Cortex of kidney (tissue), 1 donor: ENCODE measurements at places on chromosomes 7 and 10.

GRCh38 chr10:115525141-115525540 lies 432.0 kb downstream of the ATRNL1 start:
- DNase-seq: no peak

DNA sequence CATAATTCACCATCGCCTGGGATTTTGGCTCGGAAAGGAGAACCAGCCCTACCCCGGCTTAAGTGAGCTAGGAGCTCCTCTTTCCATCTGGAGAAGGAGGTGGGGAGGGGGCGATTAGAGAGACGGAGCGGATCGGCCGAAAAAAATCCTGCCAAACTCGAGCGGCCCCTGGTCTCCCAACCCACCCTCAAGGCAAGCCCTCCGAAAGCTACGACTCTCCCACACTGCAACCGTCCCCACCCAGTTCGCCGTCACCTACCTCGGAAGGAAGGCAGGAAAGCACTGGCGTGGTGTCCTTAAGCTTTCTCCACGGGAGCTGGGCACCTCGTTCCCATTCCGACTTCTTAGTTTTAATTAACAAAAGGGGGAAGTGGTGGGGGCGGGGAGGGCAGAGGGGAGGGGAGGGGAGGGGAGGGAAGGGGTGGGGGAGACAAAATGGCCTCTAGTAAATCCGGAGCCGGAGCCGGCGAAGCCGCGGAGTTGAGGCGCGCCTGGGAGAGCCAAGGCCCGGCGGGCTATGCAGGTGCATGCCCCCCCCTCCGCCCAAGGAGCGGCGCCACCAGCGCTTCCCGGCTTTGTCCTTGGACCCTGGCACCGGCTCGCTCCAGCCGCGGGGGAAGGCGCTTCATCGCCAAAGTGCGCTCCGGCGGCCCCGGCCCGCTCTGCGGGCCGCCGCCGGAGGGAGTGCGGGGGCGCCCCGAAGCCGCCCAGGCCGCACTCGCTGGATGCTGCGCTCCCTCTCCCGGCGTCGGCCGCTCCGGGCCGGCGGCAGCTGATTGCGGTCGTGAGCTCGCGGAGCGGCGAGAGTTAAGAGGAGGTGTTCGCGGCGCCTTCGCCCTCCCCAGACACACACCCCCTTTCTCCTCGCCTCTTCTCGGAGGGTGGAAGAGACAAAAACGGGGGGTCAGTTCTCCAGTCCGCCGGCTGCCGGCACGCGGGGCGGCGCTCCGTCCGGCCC lies at the start of gene LRRC4:
LRRC4 (minus strand) TSS at position 784 of the 958 bp plus-strand sequence. CDS start 797 bp downstream, outside the sequence.
- DNase-seq: peak; percentile 15

- DNase-seq: no peak
These were observed 557 bp downstream of the TMEM120A start for GRCh38 chr7:75993689-75994387.

- no peak for DNase-seq
These were observed 276.2 kb upstream of the SEMA3C start for GRCh38 chr7:81195033-81195432.

GRCh38 chr10:84054743-84055142 lies 84.6 kb upstream of the GHITM start:
- no peak for DNase-seq
